Ovary (tissue), 10 donors: ENCODE measurements at places on chromosomes 1 and 21. TPM values are rescaled to one million over a fixed set of nuclear protein-coding genes. Genes with fewer than 3 reads are reported as not detected.

GRCh38 chr1:15994081-15994480, 10.0 kb upstream of the SRARP start:
- H3K4me1 ChIP-seq: no peaks in the 10 kb centered on the region
- H3K27me3 ChIP-seq: no peaks in the 10 kb centered on the region
- no peaks in the 10 kb centered on the region for H3K36me3 ChIP-seq
- H3K4me3 ChIP-seq: no peak overlapping the region
- H3K27ac ChIP-seq: no peak overlapping the region

- H3K27me3 ChIP-seq: no peaks in the 10 kb centered on the region
- H3K27ac ChIP-seq: peak overlapping the region; percentile 81
- peak; percentile 94 for DNase-seq
- H3K4me3 ChIP-seq: no peak overlapping the region
Measured at GRCh38 chr1:16175610-16176553, 20.0 kb upstream of the EPHA2 start.

GRCh38 chr1:9449110-9449627, 90.1 kb upstream of the SLC25A33 start:
- no peaks in the 10 kb centered on the region for H3K36me3 ChIP-seq
- H3K27me3 ChIP-seq: no peaks in the 10 kb centered on the region
- no peak overlapping the region for H3K27ac ChIP-seq
- no peak for DNase-seq

GRCh38 chr21:44960141-44961092, 20.6 kb downstream of the SLX9 start:
- H3K36me3 ChIP-seq: no peaks in the 10 kb centered on the region
- H3K27me3 ChIP-seq: no peaks in the 10 kb centered on the region
- no peak overlapping the region for H3K4me3 ChIP-seq
- no peak for DNase-seq

- no peak overlapping the region for H3K4me3 ChIP-seq
- no peak overlapping the region for H3K27ac ChIP-seq
- no peaks in the 10 kb centered on the region for H3K27me3 ChIP-seq
- no peaks in the 10 kb centered on the region for H3K36me3 ChIP-seq
Measured at GRCh38 chr1:211336161-211336560, 9.5 kb downstream of the TRAF5 start.

DNA sequence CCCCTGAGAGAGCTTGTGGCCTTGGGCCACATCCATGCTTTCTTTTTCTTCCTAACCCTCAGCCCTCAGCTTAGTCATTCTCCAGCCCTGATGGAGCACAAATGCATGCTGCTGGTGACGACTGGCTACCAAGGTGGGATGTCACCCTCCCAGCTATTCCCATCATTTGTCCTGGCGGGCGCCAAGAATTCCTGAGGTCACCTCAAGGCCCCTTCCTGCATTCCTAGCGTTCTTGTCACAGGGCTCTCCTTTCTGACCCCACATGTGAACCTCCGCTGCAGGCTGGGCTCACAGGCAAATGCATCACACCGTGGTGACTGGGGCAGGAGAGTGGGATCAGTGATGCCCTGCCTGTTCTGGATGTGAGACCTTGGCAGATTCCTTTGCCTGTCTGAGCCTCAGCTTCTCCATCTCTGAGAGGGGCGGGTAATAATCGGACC, 53.4 kb upstream of the IFFO2 start:
- no peak overlapping the region for H3K4me3 ChIP-seq
- no peak for DNase-seq
- H3K27ac ChIP-seq: no peak overlapping the region
- H3K4me1 ChIP-seq: peaks cover 2% of the 10 kb centered on the region

- no peak for DNase-seq
- peak overlapping the region; percentile 3 for H3K27ac ChIP-seq
- H3K4me1 ChIP-seq: peaks cover 5% of the 10 kb centered on the region
- no peaks in the 10 kb centered on the region for H3K27me3 ChIP-seq
- peak overlapping the region; percentile 71 for H3K4me3 ChIP-seq
- no peaks in the 10 kb centered on the region for H3K36me3 ChIP-seq
Measured at GRCh38 chr1:72281144-72281543, 1.2 kb downstream of the NEGR1 start.

GRCh38 chr21:24976238-24976637, 631.0 kb downstream of the MRPL39 start:
- no peak for DNase-seq
- H3K4me3 ChIP-seq: no peak overlapping the region
- no peaks in the 10 kb centered on the region for H3K27me3 ChIP-seq

DNA sequence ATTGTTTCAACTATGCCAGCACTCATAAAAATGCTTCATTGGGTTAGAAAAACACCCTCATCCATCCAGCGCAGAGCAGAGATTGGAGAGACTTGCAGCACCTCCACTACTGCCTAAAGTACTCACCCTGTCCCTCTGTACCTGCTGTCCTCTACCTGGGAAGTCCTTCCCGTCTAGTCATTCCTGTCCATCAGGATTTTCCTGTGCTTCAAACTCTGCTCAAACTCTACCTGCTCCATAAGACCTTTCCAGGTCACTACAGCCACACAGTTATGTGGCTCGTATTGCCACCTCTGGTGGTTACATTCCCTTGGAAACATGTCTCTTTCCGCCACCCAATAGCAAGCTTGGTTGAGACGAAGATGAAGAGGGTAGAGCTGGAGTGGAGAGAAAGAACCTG, 7.2 kb downstream of the OVGP1 start:
- H3K4me1 ChIP-seq: peaks cover 8% of the 10 kb centered on the region
- no peak overlapping the region for H3K27ac ChIP-seq
- no peak for DNase-seq
- H3K4me3 ChIP-seq: no peak overlapping the region
- no peaks in the 10 kb centered on the region for H3K27me3 ChIP-seq

DNA sequence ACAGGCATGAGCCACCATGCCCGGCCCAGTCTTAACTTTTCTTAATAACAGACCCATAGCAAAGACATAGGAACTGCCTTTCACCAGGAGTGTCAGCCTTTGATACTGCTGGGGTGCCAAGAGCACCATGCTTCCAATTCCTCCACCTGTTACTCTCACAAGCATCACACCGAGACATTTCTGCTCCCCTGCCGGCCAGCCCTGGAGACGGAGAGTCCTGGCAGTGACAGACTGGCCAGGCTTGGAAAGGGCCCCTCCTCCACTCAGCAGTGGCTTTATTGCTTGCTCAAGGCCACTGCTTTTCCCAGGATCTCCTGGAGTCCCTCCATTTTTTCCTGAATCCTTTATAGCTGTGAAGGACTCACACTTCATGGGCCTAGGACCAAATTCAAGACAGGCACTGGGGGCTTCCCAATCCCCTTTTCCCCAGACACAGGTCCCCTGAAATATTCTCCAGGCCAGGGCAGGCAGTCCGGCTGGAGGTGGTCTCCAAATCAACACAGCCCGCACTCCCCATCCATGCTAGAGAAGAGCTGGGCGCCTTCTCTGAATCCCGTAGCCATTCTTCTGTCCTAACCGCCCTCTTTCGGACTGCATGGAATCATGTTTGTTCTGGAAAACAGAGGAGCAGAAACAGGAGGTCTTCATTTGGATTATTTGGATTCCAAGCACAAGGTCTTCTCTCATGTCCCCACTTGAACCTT, 25.5 kb upstream of the PTPRF start:
- H3K4me3 ChIP-seq: no peak overlapping the region
- no peaks in the 10 kb centered on the region for H3K4me1 ChIP-seq
- no peaks in the 10 kb centered on the region for H3K27me3 ChIP-seq
- H3K27ac ChIP-seq: no peak overlapping the region
- DNase-seq: no peak
- no peaks in the 10 kb centered on the region for H3K36me3 ChIP-seq

- H3K27me3 ChIP-seq: no peaks in the 10 kb centered on the region
- H3K27ac ChIP-seq: no peak overlapping the region
- H3K36me3 ChIP-seq: no peaks in the 10 kb centered on the region
- DNase-seq: no peak
- no peak overlapping the region for H3K4me3 ChIP-seq
Measured at GRCh38 chr1:192418552-192419285, 101.9 kb downstream of the RGS21 start.

DNA sequence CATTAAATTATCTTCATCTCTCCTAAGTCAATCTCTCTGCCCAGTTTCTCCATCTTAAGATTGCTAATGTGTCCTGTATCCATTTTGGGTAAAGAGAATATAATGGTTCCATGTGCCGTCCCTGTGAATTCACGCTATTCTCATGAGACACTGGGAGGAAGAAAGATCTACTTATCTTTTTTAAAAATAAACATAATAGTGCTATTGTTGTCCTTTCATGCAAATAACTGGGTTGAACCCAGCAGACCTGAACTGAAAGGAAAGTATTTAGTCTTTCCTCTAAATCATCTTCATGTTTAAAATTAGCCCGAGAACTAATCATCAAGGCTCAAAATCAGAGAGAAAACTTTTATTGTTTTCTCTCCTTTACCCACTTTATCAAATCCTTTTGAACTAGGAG, 22.4 kb downstream of the SLAMF1 start:
- no peak overlapping the region for H3K4me3 ChIP-seq
- H3K36me3 ChIP-seq: no peaks in the 10 kb centered on the region
- no peak for DNase-seq
- no peaks in the 10 kb centered on the region for H3K27me3 ChIP-seq
- H3K4me1 ChIP-seq: no peaks in the 10 kb centered on the region
- H3K27ac ChIP-seq: no peak overlapping the region

- H3K27ac ChIP-seq: no peak overlapping the region
- H3K27me3 ChIP-seq: no peaks in the 10 kb centered on the region
- no peak overlapping the region for H3K4me3 ChIP-seq
- no peak for DNase-seq
- H3K4me1 ChIP-seq: peaks cover 20% of the 10 kb centered on the region
Measured at GRCh38 chr1:204081164-204081790, 8.4 kb downstream of the SOX13 start.

GRCh38 chr1:7670334-7671145, 100.6 kb upstream of the VAMP3 start:
- H3K4me3 ChIP-seq: no peak overlapping the region
- no peaks in the 10 kb centered on the region for H3K4me1 ChIP-seq
- no peak for DNase-seq
- no peaks in the 10 kb centered on the region for H3K27me3 ChIP-seq

The CLCC1 gene
- polyA plus RNA-seq: 26.5 TPM

The LRRC53 gene
- not detected for polyA plus RNA-seq

The UBL4B gene
- not detected for polyA plus RNA-seq
